NCI-H446 (cell line): ENCODE measurements at places on chromosomes 5 and 9.

- no peak for DNase-seq
These were observed 38.4 kb downstream of the EBF1 start for GRCh38 chr5:159061179-159061796.

GRCh38 chr9:105305856-105306255 is 61.4 kb downstream of the SLC44A1 start:
- DNase-seq: no peak

GRCh38 chr5:178895615-178896571 is at the start of gene ZFP2:
ZFP2 (plus strand) TSS chr5:178895913; CDS start chr5:178931314, 35,401 bp downstream.
- peak; percentile 35 for DNase-seq

DNA sequence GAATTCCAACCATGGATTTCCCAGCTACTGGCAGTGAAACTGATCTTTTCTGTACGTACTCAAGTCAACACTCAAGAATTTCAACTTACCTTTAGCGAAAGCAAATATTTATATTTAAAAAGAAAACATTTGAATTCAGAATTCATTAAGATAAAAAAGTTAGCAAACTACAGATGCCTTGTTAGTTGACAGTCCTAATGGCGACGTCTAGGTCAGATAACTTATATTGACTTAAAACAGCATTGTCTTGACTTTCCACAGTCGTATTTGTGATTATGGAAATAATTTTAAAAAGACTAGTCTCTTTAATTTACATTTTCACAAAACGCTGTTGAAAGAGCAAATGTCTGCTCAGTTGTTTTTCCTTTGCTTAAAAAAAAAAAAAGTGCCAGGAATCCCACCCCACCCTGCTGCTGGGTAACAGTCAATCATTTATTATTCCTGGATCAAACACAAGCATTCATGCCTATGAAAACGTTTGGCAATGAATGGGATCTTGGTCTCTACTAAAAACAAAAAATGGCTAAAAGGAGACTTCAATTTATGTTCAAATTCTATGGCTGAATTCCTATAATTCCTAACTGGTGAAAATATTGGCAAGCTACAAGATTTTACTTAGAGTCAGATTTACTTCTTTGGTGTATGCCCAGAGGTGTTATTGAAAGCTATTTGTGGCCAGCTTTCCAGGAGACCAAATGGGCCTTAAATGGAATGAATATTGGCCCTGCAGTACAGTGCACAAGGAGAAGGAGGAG is 22.0 kb downstream of the OR2S2 start:
- DNase-seq: no peak

DNA sequence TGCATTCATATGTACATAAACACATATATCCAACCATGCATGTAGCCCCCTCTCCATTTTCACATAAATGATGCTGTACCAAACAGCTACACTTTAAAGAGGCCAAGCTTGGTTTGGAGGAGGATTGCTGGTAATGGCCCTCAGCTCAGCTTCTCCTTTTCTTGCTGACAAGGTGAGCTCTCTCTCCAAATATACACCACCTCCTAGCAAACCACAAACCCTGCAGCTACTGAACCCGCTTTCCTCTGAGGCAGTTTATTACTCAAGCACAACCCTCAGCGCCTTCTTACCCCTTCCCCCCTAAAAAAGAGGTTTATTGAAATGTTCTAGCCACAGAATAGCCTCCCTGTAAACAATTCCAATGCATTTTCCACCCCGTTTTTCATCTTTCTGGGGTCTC is 54.0 kb downstream of the ALG2 start:
- DNase-seq: no peak

GRCh38 chr5:1753490-1753889 is 46.1 kb downstream of the MRPL36 start:
- no peak for DNase-seq

DNA sequence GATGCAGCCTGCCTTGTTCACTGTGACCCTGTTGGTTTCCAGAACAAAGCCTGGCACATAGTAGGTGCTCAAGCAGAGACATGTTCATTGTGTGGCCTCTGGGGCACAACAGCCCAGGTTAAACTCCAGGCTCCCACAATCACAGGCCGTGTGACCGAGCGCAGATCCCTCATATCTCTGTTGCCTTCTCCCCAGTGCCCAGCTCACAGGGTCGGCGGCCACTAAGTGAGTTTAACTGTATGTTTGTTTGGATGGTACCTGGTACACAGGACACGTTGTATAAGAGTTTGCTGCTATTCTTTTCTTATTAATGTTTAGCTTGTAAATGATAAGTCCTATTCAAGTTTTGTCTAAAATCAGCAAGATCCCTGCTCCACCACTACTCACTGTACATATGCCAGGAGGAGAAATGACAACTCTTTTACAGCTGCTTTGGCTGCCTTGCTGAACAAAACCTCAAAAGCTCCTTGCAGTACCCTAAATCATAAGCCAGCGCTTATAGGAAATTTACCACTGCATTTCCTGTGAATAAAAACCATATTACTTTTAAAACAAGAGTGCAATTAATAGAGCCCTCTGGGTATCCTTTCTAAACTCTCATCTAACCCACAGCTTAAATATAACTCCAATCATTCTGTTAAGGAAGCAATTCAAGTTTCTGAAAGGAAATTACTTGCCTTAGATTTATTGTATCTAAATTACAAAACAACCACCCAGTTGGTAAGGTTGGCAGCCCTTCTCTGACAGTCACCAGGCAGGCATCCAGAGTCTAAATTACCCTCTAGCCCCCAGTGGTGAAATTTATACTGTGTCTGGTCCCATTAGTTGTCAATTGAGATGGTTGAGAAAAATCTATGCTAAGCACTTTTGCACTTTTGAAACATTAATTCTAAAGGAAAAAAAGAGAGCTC is 379.4 kb downstream of the SEMA5A start:
- no peak for DNase-seq

- DNase-seq: peak; percentile 1
These were observed 27.7 kb downstream of the PPP3R2 start for GRCh38 chr9:101566904-101567724.

- peak; percentile 53 for DNase-seq
These were observed 104.9 kb downstream of the CFAP90 start for GRCh38 chr5:7745882-7746610.

DNA sequence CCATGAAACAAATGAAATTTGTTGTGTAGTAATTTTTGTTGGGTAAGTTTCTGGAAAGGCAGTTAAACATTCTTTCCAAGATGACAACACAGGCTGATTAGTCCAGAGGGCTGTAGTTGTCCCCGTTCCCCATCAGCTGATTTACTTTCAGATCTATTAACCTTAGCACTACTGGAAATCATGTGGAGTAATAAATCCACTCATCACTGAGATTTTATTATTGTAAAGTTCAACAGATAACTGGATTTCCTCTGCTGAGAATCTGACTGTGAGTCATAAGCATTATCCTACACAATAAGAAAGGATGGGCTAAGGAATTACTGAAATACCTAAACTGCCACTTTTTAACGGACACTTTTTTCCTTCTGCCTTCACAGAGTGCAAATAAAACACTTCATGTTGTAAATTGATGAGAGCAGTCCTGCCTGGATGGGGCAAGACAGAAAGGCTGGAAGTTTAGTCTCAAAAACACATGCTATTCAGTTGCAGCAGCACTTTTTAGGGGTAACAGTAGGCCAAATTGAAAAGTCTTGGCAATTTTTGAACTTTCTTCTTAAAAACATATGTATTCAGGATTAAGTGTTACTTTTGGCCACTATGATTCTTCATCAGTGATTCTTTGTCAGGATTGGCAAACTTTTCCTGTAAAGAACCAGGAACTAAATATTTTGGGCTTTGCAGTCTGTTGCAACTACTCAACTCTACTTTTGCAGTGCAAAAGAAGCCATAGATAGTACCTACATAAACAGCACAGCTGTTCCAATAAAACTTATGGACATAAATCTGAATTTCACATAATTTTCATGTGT is 7.0 kb downstream of the STOM start:
- DNase-seq: no peak

DNA sequence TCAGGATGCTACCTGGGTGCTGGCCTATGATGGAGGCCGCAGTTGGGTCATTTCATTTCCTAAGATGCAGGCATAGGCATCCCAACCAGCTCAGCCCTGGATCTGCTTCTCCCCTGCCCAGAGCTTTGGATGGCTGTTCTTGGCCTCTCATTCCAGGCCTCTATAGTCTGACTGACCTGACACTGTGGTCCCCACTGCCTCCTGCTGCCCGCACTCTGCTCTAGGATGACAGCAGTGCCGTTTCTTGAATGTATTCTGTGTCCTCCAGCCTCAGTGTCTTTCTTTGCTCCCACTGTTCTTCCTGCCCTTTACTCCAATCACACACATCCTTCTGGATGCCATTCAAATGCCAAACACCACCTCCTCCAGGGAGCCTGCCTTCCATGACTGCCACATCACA is 235.7 kb downstream of the HSPA4 start:
- no peak for DNase-seq

- DNase-seq: no peak
These were observed 23.4 kb upstream of the CORO2A start for GRCh38 chr9:98215821-98216220.

GRCh38 chr5:124194282-124194681 is 552.2 kb downstream of the ZNF608 start:
- DNase-seq: no peak

DNA sequence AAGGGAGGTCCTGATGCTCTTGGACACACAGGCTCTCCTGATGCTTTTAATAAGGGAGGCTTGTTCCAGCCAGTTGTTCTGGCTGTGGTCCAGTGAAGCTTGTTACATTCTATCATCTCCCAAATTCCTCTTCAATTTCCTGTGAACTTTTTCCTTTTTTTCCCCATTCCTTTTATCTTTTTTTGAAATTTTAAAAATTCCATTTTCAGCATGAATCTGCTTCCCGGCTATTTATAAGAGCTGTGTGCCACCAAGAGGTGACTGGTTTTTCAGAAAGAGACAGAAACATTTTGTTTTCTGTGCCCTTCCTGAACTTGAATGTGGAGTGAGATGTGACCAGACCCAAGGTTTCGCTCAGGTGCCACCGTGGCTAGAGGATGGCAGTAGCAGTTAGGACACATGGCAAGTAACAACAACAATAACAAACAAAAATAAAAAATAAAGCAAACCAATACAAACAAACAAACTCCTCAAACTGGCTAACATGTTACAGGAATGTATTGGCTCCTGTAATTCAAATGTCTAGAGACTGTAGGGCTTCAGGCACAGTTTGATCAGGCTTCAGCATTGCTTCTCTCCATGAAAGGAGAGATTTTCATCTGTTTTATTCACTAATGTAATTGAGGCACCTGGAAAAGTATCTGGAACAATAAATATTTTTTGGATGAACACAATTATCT is 121.1 kb downstream of the BOD1 start:
- no peak for DNase-seq

DNA sequence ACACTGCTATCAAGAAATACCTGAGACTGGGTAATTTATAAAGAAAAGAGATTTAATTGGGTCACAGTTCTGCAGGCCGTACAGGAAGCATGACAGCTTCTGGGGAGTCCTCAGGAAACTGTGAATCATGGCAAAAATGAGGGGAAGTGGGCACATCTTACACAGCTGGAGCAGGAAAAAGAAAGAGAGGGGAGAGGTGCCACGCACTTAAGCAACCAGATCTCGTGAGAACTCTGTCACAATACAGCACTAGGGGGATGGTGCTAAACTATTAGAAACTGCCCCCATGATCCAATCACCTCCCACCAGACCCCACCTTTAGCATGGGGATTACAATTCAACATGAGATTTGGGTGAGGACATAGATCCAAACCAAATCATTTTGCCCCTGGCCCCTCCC is 105.5 kb upstream of the CPLX2 start:
- no peak for DNase-seq

DNA sequence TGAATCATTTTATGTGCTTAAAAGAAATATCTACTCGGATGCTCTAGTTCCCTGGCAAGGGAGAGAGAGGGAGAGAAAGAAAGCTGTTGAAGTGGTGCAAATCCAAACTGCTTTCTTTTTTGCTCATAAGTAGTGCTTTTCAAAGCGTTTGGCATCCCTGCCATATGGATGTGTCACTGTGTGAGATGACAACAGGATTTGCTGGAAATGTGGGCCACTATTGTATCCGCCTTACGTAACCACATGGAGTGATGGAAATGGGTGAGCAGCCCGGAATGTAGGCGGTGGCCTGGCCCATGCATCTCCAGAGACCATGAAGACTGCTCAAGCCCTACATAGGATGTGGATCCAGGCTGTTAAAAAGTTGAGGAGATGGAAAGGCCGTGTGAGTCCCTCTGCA is 30.8 kb downstream of the TJP2 start:
- DNase-seq: no peak

DNA sequence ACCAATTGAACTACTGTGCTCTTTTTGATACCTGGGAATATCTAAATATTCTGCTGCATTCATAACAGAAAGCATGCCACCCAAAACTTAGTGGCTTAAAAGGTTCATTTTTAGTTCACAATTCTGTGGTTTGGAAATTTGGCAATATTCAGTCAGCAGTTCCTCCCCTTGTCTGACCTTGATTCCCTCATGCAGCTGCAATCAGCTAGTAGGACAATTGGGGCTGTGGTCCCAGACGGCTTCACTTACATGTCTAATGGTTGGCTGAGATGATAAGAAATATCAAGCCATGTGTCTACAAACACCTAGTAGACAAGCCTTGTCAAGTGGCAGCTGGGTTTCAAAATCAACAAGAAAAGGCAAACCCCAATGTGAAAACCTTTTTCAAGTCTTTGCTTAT is 51.3 kb downstream of the ANXA1 start:
- no peak for DNase-seq

- no peak for DNase-seq
These were observed 133.6 kb downstream of the SV2C start for GRCh38 chr5:76216748-76217147.

DNA sequence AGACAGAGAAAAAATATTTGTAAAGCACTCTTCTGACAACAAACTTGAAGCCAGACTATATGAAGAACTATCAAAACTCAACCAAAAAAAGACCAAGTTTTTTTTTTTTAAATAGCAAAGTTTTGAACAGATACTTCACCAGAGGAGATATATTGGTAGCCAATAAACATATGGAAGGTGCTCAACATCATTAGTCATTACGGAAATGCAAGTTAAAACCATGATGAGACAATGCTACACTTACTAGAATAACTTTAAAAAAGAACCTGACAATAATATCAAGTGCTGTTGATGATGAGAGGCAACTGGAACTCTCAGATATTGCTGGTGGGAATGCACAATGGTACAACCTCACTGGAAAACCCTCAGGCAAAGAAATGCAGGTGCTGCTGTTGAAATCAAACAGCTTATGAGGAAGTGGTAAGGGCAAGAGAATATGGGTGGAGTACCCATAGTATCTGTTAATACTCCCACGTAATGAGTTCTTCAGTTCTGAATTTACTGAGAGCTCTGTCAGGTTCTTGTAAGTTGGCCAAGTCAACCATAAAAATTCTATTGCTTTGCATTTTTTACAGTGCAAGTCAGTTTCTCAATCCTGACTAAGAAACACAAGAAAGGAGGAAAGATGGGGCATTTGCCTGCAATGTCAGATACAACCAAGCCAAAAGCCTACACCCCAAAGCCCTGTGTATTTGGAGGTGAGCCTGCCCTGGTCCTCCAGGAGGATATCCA is 87.3 kb upstream of the GNAQ start:
- no peak for DNase-seq

- DNase-seq: no peak
These were observed 136.0 kb downstream of the SCAMP1 start for GRCh38 chr5:78496373-78496772.

DNA sequence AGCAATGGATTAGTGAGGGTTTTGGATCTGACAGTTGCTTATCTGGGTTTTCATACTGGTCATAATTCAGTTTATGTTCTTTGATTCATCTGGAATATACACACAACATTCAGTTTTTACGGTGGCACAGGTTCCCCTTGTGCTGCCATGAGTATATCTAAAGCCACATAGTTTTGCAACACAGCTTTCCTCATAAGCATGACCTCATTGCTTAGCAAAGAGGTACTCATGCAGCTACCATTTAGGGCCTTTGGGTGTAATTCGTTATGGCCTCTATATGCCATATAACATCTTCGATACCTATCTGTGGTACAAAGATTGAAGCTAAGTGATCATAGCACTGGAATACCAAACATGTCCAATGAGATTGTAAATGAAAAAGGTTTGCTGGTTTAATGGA is 2.9 kb upstream of the RBM22 start:
- no peak for DNase-seq
